ENCODE measurements at places on chromosomes 4 and X.

DNA sequence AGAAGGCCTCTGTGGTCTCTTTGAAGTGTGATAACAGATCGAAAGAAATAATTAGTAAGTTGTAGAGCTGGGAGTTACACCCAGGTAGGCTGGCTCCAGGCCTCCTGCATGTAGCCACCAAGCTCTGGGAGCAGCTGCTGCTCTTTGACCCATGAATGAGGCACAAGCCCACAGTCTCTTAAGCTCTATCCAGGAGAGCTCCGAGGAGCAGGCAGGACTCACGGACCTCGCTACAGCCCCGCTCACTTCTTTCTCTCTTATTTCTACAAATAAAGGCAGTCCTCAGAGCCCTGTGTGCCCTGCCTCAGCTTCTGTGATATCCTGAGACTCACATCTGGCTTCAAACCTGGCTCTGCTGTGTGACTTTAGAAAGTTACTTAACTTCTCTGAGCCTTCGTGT, 86.9 kb downstream of the EVC start:
- no peak for DNase-seq

DNA sequence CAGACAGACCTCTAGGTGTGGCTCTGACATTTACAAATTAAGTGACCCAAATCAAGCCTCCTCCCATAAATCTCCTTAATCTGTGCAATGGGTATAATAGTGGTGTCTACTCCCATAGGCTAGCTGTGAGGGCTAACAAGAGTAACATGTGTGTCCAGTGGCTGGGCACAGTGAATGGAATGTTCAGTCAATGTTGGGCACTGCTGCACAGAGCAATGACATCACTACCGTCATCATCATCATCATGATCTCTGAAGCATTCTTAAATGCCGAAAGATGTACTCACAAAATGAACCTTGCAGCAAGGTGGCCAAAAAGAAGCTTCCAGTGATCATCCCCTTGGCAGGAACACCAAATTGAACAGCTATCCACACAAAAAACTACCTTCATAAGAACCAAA, 43.5 kb downstream of the CHRNA9 start:
- no peak for DNase-seq

DNA sequence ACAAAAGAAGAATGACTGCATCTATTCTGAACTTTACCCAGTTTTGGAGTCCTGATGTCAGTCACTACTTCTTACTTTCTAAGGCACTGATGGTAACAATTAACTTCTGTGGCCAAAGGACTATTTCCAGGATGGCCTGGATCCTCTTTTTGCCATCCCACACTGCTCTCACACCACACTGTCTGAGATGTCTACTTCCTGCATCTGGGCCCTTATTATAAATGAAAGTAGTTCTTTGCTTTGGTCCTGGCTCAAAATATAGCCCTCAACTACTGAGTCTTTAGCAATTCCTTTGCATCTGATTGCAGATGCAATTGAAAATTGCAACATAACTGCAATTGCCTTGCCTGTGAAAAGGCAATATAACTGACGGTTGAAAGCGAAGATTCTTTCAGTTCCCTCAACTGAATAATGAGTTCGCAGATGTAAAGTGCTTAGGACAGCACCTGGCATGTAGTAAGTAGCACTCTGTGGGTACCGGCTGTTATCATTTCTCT, 44.2 kb downstream of the COQ2 start:
- DNase-seq: no peak

- no peak for DNase-seq
Observed at GRCh38 chrX:16910376-16910775, 36.1 kb upstream of the REPS2 start.

DNA sequence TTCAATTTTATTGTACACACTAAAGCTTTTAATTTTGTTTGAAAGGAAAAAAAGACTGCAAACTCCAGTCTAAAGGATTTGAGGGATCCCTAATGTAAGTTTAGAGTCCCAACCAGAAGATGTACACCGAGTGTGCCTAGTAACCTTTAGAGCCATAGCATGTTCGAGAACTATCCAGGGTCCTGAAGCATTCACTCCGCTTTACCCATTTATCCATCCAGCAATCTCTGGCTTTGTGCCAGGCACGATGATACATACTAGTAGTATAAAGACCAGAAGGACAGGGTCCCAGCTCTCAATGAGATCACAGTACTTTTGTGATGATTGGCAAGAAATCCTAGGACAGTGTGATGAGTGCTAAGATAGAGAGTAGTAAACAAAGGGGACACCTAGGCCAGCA, 168.7 kb downstream of the STK32B start:
- DNase-seq: no peak

- DNase-seq: no peak
Observed at GRCh38 chr4:61335241-61335763, 135.2 kb downstream of the ADGRL3 start.

All from endothelial cell (in vitro differentiated cells).